ENCODE measurements at places on chromosomes 1 and 21.
A peak's percentile ranks its signal among the peaks of the same experiment; 100 is the strongest.

DNA sequence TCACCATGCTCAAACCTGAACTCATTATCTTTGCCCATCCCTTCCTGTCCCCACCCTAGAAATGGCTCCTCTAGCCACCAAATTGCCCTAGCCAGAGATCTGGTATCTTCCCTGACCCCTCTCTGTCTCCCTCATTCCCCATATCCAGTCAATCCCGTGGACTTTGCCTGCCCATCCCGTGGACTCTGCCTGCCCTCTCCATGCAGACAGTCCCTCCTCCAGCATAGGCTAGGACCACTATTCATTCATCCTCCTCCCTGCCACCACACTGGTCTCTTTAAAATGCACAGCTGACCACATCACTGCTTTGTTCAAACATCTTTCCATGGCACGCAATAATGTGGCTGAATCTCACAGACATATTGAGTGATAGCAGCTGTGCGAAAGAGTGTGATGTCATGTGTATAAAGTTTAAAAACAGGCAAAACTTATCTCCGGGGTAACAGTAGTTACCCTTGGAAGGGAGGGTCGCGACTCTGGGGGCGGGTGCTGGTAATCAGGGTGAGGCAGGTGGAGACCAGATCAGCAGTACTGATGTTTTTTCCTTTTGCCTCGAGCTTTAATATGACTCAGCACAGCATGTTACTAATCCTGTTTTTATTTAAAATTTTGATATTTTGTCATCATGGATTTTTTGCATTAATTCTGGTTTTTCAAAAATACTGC, 4.8 kb upstream of the SLC2A1 start:
- peak; percentile 62 for DNase-seq

GRCh38 chr1:164843743-164844500, 284.9 kb downstream of the PBX1 start:
- DNase-seq, result no peak

DNA sequence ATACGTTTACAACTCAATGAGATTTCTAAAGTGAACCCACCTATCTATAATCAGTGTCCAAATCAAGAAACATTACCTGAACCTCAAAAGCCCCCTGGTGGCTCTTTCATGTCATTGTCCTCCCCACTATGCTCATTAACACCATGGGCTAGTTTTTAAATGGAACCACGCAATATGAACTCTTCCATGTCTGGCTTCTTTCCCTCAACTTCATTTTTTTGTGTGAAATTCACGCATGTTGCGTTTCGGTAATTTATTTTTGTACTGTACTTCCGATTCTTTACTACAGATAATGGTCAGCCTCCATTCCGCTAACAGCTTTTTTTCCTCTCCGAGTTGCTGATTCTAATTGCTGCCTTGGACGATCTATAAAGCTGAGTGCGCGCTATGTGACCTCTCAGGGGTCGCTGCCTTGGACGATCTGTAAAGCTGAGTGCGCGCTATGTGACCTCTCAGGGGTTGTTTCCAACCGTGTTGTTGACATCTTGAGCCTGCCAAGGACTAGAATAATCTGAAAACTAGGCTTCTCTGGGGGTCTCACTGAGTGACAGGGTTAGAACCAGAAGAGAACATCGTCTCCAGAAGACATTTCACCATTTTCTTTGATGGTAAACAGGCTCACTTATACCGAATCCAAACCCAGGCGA, 1.1 kb upstream of the CACYBP start:
- DNase-seq, result peak; percentile 76

DNA sequence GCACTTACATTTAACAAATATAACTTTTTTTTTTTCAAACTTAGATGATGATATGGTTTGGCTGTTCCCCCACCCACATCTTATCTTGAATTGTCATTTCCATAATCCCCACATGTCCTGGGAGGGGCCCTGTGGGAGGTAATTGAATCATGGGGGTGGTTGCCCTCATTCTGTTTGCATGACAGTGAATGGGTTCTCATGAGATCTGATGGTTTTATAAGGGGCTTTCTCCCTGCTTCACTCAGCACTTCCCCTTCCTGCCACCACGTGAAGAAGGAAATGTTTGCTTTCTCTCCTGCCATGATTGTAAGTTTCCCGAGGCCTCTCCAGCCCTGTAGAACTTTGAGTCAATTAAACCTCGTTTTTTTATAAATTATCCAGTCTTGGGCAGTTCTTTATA, 432.6 kb downstream of the AMY1C start:
- DNase-seq, result no peak

GRCh38 chr1:228744356-228744755, 9.1 kb downstream of the RHOU start:
- DNase-seq, result no peak

GRCh38 chr1:2046174-2046917, 3.9 kb upstream of the PRKCZ start:
- peak; percentile 53 for DNase-seq

GRCh38 chr1:184767591-184767990, 12.9 kb upstream of the EDEM3 start:
- DNase-seq, result peak; percentile 30

GRCh38 chr1:151520359-151520758, 9.2 kb downstream of the CGN start:
- no peak for DNase-seq

DNA sequence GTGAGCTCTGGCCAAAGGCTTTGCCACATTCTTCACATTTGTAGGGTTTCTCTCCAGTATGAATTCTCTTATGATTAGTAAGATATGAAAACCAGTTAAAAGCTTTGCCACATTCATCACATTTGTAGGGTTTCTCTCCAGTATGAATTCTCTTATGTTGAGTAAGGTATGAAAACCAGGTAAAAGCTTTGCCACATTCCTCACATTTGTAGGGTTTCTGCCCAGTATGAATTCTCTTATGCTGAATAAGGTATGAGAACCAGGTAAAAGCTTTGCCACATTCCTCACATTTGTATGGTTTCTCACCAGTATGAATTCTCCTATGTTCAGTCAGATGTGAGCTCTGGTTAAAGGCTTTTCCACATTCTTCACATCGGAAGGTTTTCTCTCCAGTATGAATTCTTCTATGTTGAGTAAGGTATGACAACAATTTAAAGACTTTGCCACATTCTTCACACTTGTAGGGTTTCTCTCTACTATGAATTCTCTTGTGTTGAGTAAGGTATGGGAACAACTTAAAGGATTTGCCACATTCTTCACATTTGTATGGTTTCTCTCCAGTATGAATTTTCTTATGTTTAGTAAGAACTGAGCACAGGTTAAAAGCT, 20.7 kb downstream of the ZNF695 start:
- DNase-seq, result no peak

GRCh38 chr1:156368889-156369684, at the start of gene RHBG:
RHBG (plus strand) TSS chr1:156369211; CDS start chr1:156369250, 39 bp downstream.
- DNase-seq, result peak; percentile 77

Data from NCI-H146 (cell line).